ENCODE measurements at places on chromosomes 5 and 9.

- DNase-seq: no peak
Observed at GRCh38 chr9:122393284-122393983, 22.6 kb downstream of the PTGS1 start.

GRCh38 chr5:108769352-108769751, 21.7 kb downstream of the FER start:
- DNase-seq: no peak

GRCh38 chr9:115359017-115359780, 241.2 kb upstream of the TNC start:
- no peak for DNase-seq

DNA sequence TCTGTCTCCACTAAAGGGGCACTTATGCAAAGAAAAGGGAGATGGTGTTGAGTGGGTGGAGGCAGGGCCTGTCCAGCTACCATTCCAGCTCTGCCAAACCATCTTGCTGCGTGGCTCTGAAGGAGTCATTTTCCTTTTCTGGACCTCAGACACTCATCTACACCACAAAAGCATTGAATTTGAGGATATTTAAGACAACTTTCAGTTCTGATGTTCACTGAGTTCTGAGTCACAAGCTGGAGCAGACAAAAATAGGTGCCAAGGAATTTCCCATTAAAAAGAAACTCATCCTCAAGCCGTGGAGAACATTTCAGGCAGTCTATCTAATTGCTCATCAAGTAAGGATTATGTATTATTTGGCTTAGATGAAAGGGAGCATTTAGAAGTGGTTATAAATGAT, 195.0 kb upstream of the TBC1D2 start:
- DNase-seq: no peak

GRCh38 chr5:178624631-178625546, 2.0 kb downstream of the CLK4 start:
- no peak for DNase-seq

- DNase-seq: no peak
Observed at GRCh38 chr5:180498378-180498777, 4.2 kb downstream of the CNOT6 start.

- no peak for DNase-seq
Observed at GRCh38 chr5:91302958-91303357, 80.2 kb downstream of the ARRDC3 start.

GRCh38 chr5:73542020-73542419, 23.4 kb downstream of the ANKRA2 start:
- DNase-seq: no peak

- no peak for DNase-seq
Observed at GRCh38 chr5:82534986-82535385, 256.8 kb upstream of the RPS23 start.

DNA sequence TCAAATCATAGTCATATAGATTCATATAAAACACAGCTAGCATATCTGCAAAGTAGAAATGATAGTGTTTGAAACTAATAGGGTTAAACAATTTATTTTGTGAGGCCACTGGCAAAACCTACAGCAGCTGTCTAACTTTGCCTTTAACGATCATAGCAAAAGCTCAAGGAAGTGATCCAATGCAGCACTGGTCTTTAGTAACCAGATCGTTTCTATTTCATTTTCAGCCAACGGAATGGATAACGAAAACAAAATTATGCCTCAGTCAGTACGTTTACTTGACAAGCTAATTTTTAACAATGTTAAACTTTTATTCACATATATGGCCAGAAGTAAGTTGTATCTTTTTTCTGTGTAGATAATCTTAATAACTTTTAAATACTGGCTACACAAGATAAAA, 17.7 kb downstream of the MLLT3 start:
- DNase-seq: no peak

Data from GM19239 (cell line).